ENCODE measurements at places on chromosomes 11 and 22.

- no peak for DNase-seq
Measured at GRCh38 chr11:24949406-24949805, 452.6 kb downstream of the LUZP2 start.

DNA sequence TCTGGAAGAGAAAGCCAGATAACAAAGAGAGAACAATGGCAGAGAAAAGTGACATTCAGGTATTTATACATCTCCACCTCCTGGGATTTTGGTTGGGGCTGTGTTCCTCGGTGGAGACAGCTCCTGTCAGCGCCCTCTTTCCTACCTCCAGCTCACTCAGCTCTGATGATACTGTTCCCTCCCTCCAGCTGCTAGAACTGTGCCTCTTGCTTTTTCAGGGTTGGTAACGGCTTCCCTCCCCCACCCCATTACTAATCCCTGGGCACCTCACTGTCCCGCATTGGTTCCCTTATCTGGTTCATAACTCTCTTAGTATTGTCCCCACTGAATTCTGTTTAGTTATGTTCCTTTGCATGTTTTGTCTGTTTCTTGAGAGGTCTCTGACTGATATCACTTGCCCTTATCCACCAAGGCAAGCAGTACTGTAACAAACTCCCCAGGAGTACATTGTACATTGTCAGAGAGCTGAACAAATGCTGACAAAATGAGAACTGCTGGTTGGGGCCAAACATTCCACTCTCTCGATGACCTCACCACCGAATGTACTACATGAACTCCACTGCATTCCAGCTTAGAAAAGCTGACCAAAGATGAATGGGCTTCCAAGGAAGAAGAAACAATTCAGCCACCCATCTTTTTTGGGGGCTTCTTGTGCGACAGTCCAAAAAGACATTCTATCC is 5.7 kb upstream of the FBXO3 start:
- no peak for DNase-seq

DNA sequence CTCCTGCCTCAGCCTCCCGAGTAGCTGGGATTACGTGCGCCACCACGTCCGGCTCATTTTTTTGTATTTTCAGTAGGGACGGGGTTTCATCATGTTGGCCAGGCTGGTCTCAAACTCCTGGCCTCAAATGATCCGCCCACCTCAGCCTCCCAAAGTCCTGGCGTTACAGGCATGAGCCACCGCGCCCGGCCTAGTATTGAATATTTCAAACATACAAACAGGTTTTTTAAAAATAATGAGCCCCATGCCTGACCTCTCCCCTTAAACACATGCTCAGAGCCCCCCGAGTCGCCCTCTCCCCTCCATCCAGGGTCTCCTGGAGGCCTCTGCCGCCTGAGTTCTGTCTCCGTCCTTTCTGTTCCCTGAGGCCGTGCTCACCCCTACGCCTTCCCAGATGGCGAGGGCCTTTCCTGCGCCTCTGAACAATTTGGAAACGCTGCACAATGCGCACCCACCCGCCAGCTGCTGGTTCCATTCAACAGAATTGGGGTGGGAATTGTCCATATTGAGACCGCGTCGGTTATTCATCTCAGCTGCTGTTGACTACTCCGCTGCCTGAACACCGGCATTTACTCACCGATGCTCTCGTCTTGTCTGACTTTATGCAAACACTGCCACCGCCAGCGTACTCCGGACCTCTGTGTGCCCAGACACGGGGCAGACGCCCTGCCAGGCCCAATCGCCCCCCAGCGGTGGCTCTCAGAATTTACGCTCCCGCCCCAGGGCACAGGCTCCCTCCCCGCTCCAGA is 13.6 kb upstream of the RNH1 start:
- no peak for DNase-seq

DNA sequence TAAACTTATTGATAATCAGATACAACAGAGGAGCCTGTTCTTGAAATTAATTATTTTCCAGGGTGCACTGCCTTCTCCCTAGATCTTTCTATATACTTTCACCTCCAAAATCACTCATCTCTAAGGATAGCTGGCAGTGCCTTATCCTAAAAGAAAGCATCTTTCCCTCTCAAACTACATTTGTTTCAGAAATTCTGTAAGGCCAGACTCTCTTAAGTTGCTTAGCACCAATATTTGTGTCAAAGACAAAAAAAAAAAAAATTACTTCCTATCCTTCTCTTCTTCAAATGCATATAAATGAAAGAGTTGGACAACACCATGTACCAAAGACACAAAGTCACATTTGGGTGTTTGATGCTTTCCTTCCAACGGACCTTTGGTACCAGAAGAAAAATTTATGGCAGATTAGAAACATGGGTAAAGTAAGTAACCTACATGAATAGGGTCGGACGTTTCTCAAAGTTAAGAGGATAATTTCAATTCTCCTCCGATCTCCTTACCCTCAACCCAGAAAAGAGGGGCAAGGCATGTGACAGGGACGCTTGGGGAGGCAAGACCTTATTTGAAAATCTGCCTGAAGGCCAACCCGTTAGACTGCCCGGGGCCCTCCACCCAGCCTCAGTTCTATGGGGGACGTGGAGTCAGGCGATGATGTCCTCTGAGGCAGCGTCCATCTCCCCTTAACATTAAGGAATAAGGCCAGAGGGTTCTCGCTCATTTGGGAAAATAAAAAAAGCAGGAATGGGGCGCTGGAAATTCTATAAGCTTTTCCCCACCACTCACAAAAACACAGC is 66.3 kb downstream of the ETS1 start:
- DNase-seq = no peak

GRCh38 chr11:86274503-86274902 is 27.5 kb upstream of the HIKESHI start:
- DNase-seq = no peak

DNA sequence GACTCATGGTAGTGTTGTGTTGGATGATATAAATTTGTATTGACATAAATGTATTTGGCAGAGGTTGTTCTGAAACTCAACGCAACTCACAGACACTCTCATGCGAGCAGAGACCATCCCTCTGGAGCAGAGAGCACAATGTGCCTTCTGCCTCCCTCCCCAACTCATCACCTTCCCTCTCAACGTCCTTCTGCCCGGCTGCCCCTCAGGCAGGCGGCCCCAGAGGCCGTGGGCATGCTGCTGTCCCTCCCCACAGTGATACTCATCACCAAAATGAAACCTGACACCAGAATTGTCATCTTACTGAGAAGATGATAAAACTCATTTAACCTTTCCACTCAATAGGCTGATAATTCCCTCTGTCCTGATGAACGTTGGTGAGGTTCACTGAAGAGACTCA is 260.6 kb downstream of the ETS1 start:
- DNase-seq = no peak

DNA sequence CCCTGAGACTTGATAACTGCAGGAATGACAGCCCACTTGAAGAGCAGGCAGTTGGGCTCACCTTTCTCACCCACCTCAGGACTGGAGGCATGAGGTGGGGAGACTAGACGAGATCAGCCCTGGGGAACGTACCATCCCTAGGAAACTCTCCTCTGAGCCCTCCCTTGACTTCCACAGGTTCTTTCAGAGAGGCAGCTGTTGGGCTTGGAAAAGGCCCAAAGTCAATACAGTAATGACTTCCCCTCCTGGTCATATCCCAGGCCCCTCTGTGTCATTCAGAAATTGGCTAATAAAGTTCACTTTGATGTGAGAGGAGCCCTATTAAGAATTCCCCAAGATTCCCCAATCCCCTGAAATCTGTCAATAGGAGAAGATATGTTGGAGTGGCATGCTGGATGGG is 5.8 kb upstream of the NECTIN1 start:
- no peak for DNase-seq

- no peak for DNase-seq
Measured at GRCh38 chr11:57751676-57752253, at the start of gene BTBD18. BTBD18 (minus strand) TSS chr11:57751819; CDS start chr11:57751188, 631 bp downstream.

DNA sequence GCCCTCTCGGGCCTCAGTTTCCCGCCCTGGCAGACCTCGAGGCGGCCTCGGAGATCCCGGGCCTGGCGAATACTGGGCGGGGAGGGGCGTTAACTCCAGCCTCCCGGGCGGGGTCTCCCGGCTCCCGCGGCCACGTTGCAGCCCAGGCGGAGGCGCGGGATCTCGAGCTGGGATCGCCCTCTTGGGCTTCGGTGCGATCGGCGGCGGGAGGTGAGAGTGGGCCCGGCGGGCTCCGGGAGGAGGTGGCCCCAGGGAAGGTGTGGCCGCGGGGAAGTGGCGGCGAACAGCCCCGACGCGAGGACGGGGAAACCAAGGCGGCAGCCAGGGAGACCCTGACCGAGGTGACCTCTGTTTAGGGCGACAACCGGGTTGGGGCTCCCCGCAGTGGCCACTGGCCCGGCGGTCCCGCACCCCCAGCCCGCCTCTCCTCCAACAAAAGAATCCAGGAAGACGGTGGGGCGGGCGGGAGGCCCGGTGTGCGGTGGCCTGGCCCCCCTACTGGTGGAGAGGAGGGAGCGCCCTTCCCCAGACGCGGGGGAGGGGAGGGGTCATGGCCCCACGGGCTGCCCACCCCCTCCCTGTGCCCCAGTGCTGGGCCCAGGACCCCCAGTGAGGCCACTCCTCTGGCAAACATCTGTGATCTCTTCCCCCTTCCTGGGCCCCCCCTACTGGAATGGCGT is at the start of gene PHETA2:
Gene PHETA2 (plus strand): TSS at position 117 of the 680 bp plus-strand sequence. CDS start 3,046 bp downstream, outside the sequence.
- DNase-seq = no peak

- no peak for DNase-seq
Measured at GRCh38 chr11:20156280-20156875, 3.9 kb downstream of the DBX1 start.

DNA sequence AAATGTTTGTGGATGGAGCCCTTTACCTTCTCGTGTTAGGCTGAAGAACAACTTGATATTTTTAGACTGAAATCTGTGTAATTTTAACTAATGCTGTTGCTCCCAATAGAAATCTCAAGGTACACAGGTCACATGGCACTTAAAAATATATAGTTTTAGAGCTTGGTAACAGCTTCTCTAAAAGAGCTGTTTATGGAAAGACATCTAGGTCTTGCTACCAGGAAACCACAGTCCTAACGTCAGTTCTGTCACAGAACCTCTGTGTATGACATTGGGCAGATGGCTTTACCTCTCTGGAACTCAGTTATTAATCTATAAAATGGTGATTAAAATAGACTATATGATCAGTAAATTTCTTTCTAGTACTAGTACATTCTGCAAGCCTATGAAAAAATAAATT is 35.4 kb downstream of the PAK1 start:
- DNase-seq = no peak

DNA sequence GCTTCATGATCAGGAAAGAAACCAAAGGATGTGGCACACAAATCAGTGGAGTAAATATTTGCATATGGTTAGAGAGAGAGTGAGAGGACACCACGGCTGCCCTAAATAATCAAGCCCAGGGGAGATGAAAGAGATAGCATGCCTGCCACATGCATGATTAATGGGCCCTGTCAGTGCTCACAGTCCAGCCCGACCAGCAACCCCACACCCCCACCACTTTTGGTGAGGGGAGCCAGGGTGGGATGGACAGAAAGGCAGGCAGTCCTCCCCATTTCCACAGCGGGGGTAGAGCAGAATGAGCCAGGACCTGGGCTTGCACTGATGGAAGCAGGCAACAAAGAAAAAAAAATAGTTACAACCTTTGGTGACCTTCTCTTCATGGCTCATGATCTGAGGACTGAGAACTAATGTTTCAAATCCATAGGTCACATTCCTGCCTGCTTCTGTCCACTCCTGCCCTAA is 545.0 kb downstream of the ETS1 start:
- no peak for DNase-seq

DNA sequence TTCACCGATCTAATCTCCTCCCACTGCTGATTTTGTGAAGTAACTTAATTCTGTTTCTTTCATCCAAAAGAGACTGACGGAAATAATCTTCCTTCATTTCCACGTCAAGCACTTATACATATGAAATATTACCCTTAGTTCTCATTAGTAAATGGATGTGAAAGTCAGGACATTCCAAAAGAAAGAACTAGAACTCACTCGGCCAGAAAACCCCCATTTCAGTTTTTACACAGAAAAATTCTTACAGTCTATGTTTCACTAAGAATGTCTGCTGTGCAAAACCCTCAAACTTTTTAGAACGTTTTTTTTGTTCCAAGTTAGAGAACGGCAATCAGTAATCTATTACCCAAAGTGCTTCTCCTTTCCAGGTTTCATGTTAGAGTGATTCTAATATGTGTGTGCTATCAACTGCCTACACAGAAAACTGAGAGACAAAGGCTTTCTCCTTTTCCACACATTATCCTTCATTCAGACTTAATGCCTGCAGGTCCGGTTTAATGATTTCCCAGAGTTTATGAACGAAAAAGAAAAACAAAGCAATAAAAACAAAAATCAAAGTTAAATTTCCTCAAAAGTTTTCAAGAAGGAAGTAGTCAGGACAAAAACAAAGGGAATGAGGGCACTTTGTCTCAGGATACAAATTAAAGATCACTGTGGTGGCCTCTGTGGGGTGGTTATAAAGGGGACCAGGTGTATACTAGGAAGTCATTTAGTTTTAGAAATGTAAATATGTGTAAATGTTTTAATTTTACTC is 11.3 kb upstream of the SESN3 start:
- no peak for DNase-seq

DNA sequence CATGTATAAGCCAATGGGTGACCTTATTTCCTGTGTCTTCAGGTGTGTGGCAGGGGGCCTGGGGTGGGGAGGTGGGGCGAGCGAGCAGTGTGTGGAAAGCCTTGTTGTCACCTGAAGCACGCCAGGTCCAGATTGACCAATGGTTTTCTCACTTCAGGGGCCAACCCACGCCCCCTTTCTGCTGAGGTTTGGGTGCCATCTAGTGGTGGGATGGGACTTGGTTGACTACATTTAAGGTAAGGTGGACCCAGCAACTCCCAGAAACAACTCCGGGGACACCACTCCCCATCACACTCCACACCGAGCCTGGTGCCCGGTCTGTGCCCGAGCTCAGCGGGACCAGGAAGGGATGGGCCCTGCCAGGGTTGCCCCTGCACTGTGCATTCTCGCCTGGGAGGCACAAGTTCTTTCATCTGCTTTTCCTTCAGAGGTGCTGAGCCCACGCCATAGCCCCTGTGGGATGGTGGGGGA is 40.0 kb downstream of the TPCN2 start:
- DNase-seq = no peak

GRCh38 chr11:20132667-20133039 is 27.6 kb downstream of the DBX1 start:
- DNase-seq = no peak

- DNase-seq = no peak
Measured at GRCh38 chr11:110447897-110448745, 18.4 kb downstream of the FDX1 start.
